ENCODE measurements at places on chromosomes 12 and 14.
A peak's percentile ranks its signal among the peaks of the same experiment; 100 is the strongest.

GRCh38 chr14:99549684-99550083 is 54.3 kb downstream of the CCDC85C start:
- no peak for DNase-seq

DNA sequence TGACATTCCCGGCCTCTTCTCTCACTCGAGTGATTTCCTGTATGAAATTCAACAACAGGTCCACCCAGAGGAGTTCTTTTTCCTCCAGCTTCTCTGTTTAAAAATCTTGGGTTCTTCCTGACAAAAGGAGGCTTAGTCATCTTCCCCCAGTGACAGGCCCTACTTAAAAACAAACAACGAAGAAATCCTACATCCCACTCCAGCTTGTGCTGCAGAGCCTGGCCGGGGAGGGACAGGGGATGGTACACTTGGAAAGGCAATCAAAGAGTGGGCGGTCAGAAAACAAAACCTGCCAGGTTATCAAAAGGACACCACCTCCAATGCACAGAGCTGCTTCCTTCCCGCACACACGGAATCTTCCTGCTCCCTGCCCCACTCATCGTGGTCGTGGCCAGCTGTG is 101.3 kb downstream of the CACNA1C start:
- no peak for DNase-seq

DNA sequence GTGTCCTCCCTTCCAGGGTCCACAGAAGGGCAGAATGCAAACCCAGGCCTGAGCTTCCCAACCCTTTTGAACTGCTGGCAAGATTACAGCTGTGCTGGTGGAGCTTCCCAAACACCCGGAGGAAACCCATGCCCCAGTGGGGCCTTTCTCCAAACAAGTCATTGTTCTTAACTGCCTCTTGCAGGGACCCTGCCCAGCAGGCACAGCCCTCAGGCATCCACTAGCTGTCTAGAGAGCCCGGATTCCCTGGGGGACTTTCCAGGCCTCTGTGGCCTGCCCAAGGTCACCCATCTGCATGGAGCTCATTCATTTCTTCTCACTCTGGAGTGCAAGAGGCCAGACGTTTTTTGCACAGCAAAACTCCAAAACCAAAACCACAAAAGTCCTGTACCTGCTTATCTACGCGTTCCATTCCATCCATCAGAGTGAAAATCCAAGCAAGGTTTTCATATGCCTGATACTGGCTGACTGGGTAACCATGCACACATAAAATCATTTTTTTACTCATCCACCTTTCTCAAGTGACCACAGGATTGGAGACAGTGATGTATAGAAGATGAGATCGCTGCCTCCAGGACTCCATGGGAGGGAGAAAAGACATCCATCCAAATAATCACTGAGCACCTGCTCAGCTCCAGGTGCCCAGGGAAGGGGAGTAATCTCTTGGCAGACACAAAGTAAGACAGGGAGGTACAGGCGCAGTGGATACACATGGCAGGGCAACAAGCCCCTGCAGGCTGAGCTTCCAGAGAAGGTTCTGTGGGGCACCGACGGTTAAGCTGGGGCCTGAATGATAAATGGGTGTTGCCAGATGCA is 17.2 kb upstream of the BDKRB2 start:
- no peak for DNase-seq

DNA sequence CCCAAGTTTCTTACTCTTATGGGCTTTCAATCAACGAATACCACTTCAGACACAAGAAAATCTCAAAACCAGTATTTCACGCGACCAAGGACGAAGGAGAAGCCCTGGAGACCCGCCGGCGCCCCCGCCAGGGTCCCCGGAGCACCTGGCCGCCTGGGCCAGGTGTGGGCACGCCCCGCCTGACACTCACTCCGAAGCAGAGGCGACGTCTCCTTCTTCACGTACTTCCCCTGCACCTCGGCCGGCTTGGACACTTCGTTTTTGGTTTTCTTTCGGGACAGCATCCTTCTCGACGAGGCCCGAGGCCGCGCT is 466 bp downstream of the SAV1 start:
- peak; percentile 68 for DNase-seq

- no peak for DNase-seq
Measured at GRCh38 chr14:105873870-105874512, 347.6 kb downstream of the TMEM121 start.

Measured in sigmoid colon (tissue), 7 donors.